Posterior vena cava (tissue), 2 donors: ENCODE measurements at places on chromosomes 6 and 20. TPM values are rescaled to one million over a fixed set of nuclear protein-coding genes. Genes with fewer than 3 reads are reported as not detected.

NDUFAF5 gene
- total RNA-seq, result 30.2 TPM

STMND1 gene
- not detected for total RNA-seq

SLC17A3 gene
- total RNA-seq, result not detected

BANF2 gene
- total RNA-seq, result not detected

KAT14 gene
- 7.9 TPM for total RNA-seq

PLAGL1 gene
- 33.2 TPM for total RNA-seq

SMOC2 gene
- 77.6 TPM for total RNA-seq

SAMD3 gene
- 1.5 TPM for total RNA-seq

CRISP3 gene
- total RNA-seq, result 0.10 TPM

SEL1L2 gene
- total RNA-seq, result 6.0 TPM

C6orf141 gene
- total RNA-seq, result 1.6 TPM

CDK19 gene
- total RNA-seq, result 12.7 TPM

GPR63 gene
- 0.90 TPM for total RNA-seq
